Naive thymus-derived CD8-positive, alpha-beta T cell (primary cell): ENCODE measurements at places on chromosomes 5 and 9.

DNA sequence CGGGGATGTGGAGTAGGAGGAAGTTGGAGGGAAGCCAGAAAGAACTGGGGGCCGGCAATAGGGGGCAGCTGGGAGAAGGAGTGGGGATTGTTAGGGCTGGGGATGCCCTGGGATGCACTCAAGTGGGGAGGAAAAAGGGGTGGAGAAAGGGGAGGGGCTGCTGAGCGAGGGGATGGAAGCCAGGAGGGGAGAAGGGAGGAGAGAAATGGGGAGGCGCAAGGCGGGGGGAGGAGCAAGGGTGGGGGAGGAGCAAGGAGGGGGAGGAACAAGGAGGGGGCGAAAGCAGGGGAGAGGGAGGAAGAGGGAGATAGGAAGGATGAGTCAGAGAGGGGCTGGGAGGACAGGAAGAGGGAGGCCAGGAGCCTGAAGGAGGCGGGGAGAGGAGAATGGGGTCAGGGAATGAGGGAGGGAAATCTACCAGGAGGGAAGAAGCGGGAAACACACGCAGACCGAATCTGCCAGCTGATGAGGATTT lies 1.6 kb downstream of the IRX4 start:
- no peak for DNase-seq

- DNase-seq, result no peak
These were observed 3.4 kb upstream of the GRPEL2 start for GRCh38 chr5:149341876-149342275.

DNA sequence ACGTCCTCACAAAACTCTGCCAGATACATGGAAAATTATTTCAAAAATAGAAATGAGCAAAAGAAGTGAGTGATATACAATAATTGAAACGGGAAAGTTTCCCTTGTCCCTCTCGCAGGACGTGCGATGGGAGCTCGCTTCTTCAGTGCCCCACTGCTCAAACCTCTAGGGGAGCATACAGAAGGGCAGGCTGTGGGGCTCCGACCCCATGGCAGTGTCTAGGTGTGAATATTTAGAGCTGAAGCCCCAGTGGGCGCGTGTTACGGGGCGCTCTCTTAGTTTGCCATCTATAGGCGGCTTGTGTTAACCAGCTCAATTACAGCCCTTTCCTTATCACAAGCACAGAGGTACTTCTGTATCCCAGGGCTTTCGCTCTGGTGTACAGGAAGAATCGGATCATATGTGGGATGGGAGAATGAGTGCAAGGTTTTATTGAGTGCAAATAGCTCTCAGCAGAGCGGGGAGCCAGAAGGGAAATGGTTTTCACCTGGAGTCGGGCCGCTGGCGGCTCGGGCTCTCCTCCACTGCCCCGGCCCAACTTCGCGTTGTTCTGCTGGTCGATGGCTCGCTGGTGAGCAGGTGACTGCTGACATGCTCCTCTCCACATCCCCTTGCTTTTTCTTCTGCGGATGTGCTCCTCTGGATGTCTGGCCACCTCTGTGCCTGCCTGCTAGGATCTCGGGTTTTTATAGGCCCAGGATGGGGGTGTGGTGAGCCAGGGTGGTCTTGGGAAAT lies 334.0 kb upstream of the PTPRD start:
- no peak for DNase-seq

GRCh38 chr5:7087719-7088297 lies 308.1 kb upstream of the ADCY2 start:
- DNase-seq, result no peak

- no peak for DNase-seq
These were observed 168.5 kb downstream of the DOCK2 start for GRCh38 chr5:169805527-169805934.

- no peak for DNase-seq
These were observed 11.9 kb downstream of the CNTFR start for GRCh38 chr9:34577400-34578240.

DNA sequence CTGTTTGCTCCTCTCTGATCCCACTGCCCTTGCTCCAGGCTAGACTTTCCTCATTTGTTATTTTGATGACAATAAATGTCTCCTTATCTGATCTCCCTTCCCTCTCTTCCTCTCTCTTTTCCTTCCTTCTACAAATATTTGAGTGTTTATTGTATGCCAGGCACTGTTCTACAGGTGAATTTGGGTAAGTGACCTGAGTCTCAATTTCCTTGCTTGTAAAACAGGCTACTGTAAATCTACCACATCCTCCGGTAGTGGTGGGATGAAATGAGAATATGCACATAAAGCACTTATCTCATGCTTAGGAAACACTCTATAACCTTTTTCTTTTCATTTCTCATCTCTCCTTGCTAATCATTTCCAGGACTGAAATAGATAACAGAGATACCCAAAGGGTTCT lies 86.4 kb downstream of the HMHB1 start:
- no peak for DNase-seq

- DNase-seq, result no peak
These were observed 1.4 kb upstream of the THG1L start for GRCh38 chr5:157729858-157730257.

DNA sequence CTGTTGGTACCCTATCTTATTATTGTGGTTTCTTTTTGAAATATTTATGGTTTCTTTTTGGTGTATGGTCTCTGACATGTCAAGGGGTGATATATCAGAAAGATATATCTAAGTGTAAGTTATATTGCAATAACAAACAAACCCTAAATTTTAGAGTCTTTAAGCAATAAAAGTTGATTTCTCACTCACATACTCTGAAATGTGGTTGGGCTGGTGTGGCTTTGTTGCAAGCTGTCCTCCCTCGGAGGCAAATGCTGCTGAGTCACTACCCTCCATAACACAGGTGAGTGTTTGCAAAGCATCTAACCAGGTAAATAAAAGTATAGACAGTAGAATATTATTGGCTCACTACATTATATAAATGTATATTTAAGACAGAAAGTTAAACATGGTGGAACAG lies 253.2 kb downstream of the CDH18 start:
- DNase-seq, result no peak

- no peak for DNase-seq
These were observed 38.3 kb downstream of the RETREG1 start for GRCh38 chr5:16578474-16578883.

DNA sequence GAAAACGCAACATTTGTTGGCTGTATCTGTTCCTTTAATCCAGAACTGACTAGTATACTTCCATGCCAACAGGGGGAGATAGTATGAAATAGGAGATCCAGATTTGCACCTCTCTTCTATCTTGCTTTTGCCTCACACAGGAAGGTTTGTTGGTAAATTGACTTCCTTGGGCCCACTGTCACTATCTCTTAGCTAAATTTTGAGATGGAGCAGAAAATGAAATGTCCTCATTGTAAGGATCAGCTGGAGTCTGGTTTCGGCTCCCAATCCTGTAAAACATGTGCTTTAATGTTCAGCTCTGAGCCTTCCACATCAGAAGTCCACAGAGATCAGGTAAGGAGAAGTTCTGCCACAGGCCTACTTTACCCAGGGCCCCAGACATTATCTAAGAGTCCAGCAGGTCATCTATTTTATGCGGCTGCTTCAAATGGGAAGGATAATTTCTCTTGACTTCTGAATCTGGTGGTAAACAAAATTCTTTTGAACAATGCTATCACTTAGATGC lies 176.8 kb downstream of the FER start:
- no peak for DNase-seq

GRCh38 chr5:114120166-114120565 lies 241.7 kb upstream of the KCNN2 start:
- DNase-seq, result no peak

DNA sequence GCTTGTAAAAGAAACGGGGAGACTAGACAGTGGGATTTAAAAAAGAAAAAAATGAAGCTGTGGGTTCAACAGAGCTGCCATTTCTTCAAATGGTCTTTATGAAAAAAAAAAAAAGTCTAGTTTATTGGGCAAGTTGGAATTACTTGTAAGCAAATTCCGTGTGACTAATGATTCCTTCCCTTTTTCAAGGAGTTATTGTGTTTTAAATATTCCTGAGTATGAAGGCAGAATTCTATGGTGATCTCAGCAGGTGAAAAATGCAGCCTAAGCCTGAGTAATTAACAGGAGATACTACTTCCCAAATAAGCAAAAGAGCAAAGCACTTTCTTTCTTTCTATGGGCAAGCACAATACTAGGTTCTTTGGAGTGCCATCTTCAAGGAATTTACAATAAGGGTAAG lies 481.9 kb downstream of the ZNF608 start:
- no peak for DNase-seq

- DNase-seq, result no peak
These were observed 198.9 kb downstream of the LURAP1L start for GRCh38 chr9:12973710-12974109.

DNA sequence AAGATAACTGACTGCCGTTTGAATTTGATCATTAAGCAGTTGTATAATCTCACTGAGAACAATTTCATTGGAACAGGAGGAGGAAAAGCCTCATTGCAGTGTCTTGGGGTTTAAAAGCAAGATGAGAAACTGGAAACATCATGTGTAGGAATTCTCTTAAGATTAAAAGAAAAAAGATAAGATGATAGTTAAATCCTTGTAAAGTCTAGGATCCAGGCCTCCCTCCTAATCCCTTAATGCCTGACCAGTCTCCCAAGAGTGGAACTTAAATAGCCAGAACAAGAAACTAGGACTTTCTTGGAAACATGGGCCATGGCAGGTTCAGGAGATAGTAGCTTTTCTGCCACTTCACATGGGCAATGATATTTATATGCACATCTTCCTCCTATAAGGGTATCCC lies 37.0 kb upstream of the LRRC19 start:
- no peak for DNase-seq

- DNase-seq, result no peak
These were observed 166.1 kb downstream of the DROSHA start for GRCh38 chr5:31365776-31366175.

DNA sequence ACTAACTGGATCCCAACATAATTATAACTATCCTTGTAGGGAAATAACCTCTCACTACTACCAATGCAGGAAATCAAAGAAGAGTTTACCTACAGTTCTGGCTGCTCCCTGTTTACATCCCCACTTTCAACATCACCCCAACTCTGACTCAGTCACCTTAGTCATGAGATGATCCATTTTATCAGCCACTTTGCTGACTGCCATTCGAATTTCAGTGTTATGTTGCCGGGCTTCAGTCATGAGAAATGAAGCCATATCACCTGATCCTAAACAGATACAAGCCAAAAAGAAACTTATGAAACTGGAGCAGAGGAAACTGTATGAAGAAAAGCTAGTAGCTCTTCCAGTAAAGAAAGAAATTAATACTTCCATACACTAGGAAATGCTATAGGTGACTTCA lies 33.7 kb downstream of the SLC31A2 start:
- DNase-seq, result no peak

- DNase-seq, result no peak
These were observed 326.9 kb downstream of the SH3GL2 start for GRCh38 chr9:17905781-17906175.

GRCh38 chr5:96093340-96093739 lies 131.7 kb upstream of the ELL2 start:
- no peak for DNase-seq

GRCh38 chr9:115850548-115851304 lies 302.9 kb upstream of the PAPPA start:
- DNase-seq, result no peak

GRCh38 chr9:114430457-114430856 lies 42.7 kb upstream of the AKNA start:
- DNase-seq, result no peak

- no peak for DNase-seq
These were observed 6.8 kb downstream of the NNT start for GRCh38 chr5:43609752-43610151.

DNA sequence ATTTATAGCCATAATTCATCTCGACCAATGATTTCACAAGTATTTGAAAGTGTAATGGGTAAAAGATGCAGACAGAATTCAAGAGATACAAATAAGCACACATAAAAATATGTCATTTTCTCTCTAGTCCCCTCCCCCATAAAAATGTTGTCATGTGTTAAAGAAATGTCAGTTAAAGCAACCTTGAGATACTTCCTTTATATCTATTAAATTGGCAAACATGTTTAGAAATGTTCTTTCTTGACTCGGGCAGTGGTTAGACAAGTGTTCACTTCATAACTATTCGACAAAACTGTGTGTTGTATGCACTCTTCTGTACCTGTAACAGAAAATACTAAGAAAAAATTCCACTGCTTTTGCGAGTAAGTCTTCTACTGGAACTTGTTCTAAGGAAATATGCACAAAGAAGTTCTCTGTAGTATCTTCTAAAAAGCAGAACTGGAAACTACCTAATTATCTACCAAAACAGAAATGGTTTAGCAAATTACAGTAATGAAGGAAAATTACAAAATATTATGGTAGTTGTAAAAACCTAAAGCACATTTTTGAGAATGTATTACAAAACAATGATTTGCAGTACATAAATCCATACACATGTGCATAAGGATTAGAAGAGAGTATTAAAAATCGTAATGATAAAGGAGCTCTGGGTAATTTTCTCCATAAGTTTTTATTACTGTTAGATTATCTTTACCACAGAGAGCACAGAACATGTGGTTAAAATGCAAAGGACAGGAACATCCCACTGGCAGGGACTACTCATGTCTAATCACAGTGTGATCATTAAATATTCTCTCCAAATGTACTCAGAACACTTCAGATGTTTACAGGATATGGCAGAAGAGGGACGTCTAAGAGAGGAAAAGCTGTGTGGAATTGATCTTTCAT lies 35.9 kb downstream of the FBXW2 start:
- no peak for DNase-seq

- DNase-seq, result no peak
These were observed 1.3 kb downstream of the ENC1 start for GRCh38 chr5:74638970-74639806.

DNA sequence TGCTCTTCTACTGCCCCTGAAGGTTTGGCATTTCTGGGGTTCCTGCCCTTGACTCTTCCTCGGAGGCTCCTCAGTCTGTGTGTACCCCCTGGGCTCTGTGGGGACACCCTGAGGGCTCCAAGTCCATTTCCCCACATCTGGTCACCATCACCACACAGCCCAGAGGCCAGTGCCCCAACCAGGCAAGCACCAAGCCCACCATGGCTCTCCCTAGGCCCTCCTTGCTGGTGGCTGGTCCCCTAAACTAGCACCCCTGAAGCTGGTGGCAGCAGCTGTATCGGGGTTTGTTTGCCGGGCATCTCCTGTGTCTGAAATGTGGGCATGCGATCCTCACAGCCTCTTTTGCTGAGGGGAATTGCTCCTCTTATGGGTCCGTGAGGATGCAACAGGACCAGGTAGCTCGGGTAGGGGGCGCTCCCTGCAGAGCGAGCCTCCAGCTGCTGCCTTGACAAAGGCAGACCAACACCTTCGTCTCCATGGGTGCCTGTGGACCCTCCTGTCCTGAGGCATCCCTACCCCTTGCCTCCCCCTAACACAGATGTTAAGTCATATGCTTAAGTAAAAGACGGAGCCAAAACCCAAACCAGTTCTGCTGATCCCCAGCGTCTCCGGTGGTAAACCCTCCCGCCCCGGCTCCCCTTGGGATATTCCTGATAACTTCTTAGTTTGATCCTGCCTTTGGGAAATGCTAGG lies 138.9 kb upstream of the IRX4 start:
- no peak for DNase-seq

- DNase-seq, result no peak
These were observed 59.5 kb downstream of the RAD23B start for GRCh38 chr9:107342476-107343161.
